ENCODE measurements at places on chromosomes 4 and X.

DNA sequence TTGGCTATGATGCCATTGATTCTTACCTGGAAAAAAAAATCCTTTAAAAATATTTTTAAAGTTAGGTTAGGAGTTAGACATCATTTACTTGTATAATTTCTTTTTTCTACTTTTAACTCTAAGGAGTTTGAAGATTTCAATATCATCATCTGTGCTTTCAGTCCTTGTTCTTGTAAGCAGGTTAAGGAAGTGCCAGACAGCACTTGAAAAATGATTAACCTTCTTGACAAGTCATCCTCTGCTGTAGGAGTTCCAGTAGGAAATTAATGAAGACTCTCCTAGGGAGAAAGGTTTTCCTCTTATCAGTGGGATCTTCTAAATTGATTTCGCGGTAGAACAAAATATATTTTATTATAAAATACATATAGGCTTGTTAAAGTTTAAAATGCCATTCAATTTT, 29.1 kb upstream of the ANAPC4 start:
- no peak for DNase-seq

GRCh38 chr4:9919047-9919446, 102.2 kb downstream of the SLC2A9 start:
- DNase-seq = no peak

DNA sequence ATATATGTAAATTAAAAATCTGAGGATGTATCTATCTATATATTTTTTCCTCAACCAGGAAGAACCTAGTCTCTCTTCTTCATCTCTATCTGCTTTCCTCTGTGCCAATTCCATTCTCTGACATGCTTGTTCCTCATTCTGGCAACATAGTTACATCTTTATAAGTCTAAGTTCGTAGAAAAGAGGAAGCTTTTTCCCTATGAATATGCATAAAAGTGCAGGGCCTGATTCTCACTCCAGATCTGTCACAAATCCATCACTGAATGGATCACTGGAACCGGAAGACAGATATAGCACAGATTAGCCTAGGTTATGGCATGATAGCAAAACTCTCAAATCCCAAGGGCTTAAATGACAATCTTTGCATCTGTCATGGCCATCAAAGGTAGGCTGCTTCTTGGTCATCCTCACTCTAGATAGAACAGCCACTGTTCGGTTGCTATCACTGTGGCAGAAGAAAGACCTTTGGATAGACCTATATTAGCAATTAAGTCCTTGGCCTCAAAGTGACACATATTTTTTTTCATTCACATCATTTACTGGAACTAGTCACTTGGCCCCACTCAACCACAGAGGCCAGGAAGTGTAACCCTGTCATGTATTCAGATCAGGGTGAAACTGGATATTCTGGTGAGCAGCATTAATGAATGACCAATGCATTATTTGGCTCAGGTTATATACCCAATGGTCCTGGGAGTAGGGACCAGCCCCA, 22.2 kb downstream of the DTHD1 start:
- no peak for DNase-seq

GRCh38 chrX:71533851-71534561, 1.1 kb downstream of the OGT start:
- DNase-seq = peak; percentile 53

- DNase-seq = no peak
These were observed 126.9 kb downstream of the FAM53A start for GRCh38 chr4:1557221-1557597.

DNA sequence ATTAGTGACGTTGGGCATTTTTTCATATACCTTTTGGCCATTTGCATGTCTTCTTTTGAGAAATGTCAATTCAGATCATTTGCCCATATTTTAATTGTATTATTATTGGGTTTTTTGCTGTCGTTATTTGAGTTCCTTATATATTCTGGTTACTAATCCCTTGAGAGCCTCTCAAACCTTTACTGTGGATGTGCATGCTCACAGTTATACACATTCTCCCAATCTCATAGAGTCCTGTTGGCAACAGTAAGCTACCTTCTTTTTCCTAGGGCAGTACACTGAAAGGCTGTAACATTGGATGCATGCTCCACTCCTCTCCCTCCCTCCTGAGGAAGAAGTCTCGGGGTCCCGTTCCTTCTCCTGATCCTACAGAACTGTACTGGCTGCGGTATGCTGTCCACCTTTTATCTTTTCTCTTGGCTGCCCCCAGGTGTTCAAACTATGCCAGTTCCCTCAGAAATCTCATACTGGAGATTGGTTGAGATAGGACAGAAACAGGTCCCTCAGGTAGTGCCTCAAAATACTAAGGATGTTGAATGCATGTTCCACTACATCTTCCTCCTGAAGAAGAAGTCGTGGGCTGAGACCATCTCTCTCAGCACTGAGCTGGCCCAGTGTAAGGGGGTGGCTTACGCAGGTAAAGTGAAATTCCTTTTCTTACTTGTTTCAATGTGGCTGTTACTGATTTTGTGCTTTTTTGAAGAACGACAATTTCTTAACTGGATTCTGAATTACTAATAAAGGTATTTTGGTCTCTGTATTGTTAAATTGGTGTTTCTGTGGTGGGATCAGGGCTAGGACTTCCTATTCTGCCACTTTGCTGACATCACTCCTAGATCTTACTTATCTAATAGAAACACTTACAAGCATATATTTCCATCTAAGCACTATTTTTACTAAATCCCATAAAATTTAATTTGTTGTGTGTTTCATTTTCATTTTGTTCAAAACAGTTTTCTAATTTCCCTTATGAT, 145.4 kb upstream of the HUWE1 start:
- DNase-seq = peak; percentile 44

- no peak for DNase-seq
These were observed 54.6 kb upstream of the GPR78 start for GRCh38 chr4:8525383-8526120.

DNA sequence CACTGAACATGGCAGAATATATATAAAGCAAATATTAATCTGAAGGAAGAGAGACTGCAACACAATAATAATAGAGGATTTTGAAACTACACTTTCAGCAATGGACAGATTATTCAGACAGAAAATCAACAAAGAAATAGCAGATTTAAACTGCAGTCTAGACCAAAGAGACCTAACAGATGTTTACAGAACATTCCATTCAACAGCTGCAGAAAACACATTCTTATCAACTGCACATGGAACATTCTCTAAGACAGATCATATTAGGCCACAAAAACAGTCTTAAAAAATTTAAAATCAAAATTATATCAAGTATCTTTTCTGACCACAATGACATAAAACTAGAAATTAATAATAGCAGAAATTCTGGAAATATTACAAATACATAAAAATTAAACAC, 27.1 kb downstream of the CENPE start:
- DNase-seq = no peak

DNA sequence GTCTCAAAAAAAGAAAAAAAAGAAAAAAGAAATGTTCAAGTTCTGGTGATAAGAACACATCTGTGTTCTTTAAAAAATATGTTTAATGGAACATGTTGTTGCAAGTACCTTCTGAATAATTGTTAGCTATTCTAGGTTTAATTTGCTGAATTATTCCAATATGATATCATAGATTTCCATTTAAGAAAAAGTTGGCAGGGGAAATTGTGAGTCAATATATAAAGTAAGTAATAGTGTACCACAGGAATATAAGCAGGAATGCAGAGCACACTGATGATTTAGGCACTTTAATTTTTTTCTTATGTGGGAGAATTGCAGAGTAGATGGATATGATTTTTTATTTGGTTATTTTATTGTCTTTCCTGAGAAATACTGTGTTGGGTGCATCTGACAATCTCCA, 190.7 kb downstream of the RPA4 start:
- no peak for DNase-seq

DNA sequence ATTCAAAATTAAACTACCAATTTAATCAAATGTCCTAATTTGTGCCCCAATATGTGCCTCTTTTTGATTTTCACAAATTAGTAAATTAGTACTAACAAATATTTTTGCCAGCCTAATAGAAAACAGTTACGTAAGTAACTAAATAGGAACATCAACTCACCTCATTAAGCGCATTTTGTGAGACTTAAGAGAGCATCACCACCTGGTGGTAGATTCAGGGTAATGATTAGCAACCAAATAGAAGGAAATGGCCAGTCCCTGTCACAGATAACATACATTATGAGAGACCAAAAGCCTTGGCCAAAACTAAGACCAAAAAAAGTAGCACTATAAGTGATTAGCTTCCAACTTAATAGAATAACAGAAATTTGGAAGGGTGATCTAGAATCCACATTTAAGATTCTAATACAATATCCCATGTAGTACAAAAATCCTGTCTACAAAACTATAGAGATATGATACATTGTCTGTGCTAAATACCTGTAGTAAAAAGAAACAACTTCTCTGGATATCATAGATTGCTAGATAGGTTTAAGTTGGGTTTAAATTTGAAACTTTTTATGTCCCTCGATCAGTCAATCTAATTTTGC, 46.7 kb downstream of the C4orf46 start:
- DNase-seq = no peak

GRCh38 chr4:14920759-14921320, 81.4 kb upstream of the CPEB2 start:
- no peak for DNase-seq

DNA sequence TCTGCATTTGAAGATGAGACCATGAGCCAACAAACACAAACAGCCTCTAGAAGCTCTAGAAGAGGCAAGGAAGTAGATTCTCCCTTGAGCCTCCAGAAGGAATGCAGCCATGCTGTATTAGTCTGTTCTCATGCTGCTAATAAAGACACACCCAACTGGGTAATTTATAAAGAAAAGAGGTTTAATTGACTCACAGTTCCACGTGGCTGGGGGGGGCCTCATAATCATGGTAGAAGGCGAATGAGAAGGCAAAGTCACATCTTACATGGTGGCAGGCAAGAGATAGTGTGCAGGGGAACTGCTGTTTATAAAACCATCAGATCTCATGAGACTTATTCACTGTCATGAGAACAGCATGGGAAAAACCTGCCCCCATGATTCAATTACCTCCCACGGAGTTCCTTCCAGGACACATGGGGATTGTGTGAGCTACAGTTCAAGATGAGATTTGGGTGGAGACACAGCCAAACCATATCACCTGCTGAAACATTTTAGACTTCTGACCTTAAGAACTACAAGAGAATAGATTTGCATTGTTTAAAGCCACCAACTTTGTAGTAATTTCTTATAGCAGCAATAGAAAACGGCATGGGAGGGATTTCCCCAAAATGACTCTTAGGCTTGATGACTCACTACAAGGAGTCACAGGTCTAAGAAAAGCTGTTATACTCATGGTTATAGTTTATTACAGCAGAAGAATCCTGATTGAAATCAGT, 284.4 kb upstream of the SFRP2 start:
- peak; percentile 5 for DNase-seq

GRCh38 chrX:149371986-149372385, 133.1 kb downstream of the IDS start:
- no peak for DNase-seq

GRCh38 chr4:173539986-173540385, 10.0 kb upstream of the HAND2 start:
- DNase-seq = no peak

GRCh38 chr4:132026166-132026565, 1122.9 kb upstream of the PCDH10 start:
- no peak for DNase-seq

DNA sequence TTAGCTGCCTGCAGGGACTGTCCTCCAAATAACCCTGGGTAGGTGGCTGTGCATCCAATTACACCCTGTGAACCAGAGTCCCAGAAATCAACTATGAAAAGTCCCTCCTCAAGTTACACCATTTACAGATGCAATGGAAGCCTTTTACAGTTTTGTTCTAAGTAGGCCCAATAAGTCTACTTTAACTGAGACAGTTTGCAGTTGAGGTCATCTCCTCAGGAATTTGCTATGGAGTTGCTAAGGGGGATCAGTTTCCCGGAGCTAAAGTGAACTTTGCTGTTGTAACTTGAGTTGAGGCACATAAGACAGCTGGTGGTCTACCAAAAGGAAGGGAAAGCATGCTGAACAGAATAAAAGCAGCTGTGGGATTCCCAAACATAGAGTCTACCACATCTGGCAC, 121.6 kb upstream of the STK26 start:
- DNase-seq = no peak

GRCh38 chr4:141473952-141474351, 162.4 kb upstream of the IL15 start:
- no peak for DNase-seq

DNA sequence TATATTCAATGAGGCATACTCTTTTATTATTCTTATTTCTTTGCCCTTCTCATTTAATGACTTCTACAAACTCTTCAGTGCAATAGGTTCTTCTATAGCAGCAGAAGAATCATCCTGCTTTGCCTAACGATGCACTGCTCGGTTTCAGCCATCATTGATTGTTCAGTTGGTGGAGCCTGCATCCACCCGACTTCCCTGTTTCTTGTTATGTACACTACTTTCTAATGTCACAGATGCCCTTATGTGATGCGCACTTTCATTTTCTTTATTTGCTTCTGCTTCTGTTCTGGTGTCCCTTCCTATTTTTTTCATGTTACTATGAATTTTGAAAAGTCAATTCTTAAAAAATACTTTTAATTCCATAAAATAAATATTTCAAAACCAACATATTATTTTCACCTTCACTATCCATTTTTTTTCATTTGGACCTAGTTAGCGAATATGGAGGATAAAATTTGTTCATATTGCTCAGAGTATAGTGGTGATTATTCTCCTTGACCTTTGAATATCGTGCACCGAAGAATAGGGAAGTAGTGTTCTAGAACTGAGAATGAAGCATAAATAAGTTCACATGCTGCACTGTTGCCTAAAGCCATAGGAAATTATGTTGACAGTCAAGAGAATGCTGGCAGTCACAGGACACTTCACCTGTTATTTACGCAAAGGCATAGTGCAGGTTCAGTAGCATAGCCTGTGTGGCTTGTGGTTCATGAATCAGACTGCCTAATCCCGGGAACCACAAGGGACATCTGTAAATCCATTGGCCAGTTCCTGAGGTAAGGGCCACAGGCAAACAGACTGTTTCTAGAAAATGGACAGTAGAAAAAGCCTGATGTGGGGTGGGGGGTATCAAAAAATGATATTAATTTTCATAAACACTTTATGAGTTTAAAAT, 21.3 kb upstream of the SFRP2 start:
- no peak for DNase-seq

DNA sequence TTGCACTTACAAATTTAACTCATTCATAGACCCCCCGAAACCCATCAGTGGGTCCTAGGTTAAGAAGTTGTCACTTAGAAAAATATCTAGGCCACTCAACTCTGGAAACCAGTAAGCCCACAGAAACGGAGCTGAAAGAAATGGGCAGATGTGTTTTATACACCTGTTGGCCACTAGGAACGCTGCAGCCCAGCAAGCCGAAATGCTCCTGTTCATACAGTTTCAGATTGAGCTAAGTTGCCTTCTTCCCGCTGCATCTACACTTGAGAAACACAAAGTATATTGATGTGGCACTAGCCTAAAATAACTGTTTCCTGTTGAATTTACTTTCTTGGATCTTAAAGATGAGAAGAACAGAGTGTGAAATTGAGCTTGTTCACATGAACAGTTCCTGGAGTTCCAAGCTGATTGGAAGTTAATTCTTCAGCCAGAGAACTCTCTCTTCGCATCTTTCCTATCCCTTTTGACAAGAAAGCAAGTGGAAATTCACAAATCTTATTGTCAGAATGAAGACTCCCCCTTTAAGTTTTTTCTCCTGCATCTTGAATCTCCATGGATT, 174.1 kb downstream of the RBMX2 start:
- peak; percentile 8 for DNase-seq
